Karpas-422 (cell line): ENCODE measurements at places on chromosomes 7 and 10.

GRCh38 chr7:79286181-79286580 lies 167.3 kb downstream of the MAGI2 start:
- no peak overlapping the region for H3K4me3 ChIP-seq
- no peaks in the 10 kb centered on the region for H3K36me3 ChIP-seq
- no peaks in the 10 kb centered on the region for H3K27me3 ChIP-seq
- H3K27ac ChIP-seq = no peak overlapping the region

GRCh38 chr10:60270426-60270825 lies 119.2 kb downstream of the ANK3 start:
- H3K4me3 ChIP-seq = no peak overlapping the region
- no peaks in the 10 kb centered on the region for H3K27me3 ChIP-seq
- peaks cover 29% of the 10 kb centered on the region for H3K4me1 ChIP-seq
- no peak overlapping the region for H3K27ac ChIP-seq
- no peak for DNase-seq

DNA sequence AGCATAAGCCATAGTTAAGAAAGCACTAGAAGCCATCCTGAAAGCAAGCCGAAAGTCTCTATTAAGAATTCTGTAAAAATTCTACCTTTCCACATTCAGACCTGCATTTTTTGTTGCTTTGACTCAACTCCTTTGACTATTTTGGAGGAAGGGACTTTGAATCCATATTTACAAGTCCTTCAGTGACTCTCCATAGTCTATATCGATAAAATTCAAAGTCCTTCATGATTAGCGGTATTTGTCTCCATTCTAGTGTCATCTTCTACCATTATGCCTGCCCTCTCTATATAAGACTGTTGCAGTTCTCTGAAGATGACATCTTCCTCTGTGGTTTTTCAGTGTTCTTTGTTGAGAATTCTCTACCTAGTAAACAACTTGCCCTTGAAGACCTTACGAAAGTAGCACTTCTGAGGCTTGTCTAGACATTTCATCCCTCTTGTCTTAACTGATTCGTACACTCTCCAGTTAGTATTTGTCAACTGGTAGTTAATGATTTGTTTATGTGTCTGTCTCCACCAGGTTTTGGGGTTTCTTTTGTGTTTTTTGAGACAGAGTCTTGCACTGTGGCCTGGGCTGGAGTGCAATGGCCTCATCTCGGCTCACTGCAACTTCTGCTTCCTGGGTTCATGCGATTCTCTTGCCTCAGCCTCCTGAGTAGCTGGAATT lies 1.7 kb downstream of the CCSER2 start:
- H3K36me3 ChIP-seq = no peaks in the 10 kb centered on the region
- no peak for DNase-seq
- peaks cover 14% of the 10 kb centered on the region for H3K4me1 ChIP-seq
- H3K27ac ChIP-seq = no peak overlapping the region

DNA sequence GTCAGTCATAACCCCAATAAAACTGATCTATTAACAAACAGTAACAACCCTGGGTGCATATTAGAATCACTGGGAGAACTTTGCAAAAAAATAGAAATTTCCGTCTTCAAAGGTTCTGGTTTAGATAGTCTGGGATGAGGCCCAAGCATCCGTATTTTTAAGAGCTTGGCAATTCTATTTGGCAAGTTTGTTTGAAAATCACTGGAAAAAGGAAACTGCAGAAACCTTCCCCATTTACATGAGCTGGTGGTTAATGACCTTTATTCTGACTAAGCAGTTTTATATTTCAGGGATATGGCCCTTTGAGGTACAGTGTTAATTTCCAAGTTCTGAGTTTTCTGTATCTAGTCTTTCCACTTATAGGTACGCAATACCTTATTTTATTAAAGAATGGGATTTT lies 115.8 kb upstream of the PRR15 start:
- no peak for DNase-seq
- H3K4me1 ChIP-seq = peaks cover 12% of the 10 kb centered on the region
- H3K4me3 ChIP-seq = no peak overlapping the region
- no peaks in the 10 kb centered on the region for H3K36me3 ChIP-seq
- no peaks in the 10 kb centered on the region for H3K27me3 ChIP-seq

- H3K36me3 ChIP-seq = no peaks in the 10 kb centered on the region
- DNase-seq = no peak
- no peaks in the 10 kb centered on the region for H3K27me3 ChIP-seq
- no peaks in the 10 kb centered on the region for H3K4me1 ChIP-seq
- H3K4me3 ChIP-seq = no peak overlapping the region
These were observed 416.7 kb downstream of the TFEC start for GRCh38 chr7:115613836-115614235.

GRCh38 chr10:115974816-115975430 lies 298.1 kb downstream of the GFRA1 start:
- H3K36me3 ChIP-seq = no peaks in the 10 kb centered on the region
- H3K27ac ChIP-seq = no peak overlapping the region
- H3K27me3 ChIP-seq = no peaks in the 10 kb centered on the region
- H3K4me3 ChIP-seq = no peak overlapping the region
- DNase-seq = no peak

GRCh38 chr10:70943841-70944466 lies 55.6 kb upstream of the PCBD1 start:
- H3K36me3 ChIP-seq = no peaks in the 10 kb centered on the region
- no peak for DNase-seq
- no peak overlapping the region for H3K27ac ChIP-seq
- H3K4me1 ChIP-seq = no peaks in the 10 kb centered on the region
- no peak overlapping the region for H3K4me3 ChIP-seq
